ENCODE measurements at places on chromosomes 7 and 10.
A peak's percentile ranks its signal among the peaks of the same experiment; 100 is the strongest.

- no peak for DNase-seq
- H3K27me3 ChIP-seq = no peaks in the 10 kb centered on the region
- no peaks in the 10 kb centered on the region for H3K36me3 ChIP-seq
- H3K4me3 ChIP-seq = no peak overlapping the region
Measured at GRCh38 chr7:154860621-154861375, 142.1 kb downstream of the PAXIP1 start.

GRCh38 chr7:113639221-113639620 is 279.6 kb downstream of the PPP1R3A start:
- H3K36me3 ChIP-seq = no peaks in the 10 kb centered on the region
- no peak overlapping the region for H3K27ac ChIP-seq
- no peak for DNase-seq

DNA sequence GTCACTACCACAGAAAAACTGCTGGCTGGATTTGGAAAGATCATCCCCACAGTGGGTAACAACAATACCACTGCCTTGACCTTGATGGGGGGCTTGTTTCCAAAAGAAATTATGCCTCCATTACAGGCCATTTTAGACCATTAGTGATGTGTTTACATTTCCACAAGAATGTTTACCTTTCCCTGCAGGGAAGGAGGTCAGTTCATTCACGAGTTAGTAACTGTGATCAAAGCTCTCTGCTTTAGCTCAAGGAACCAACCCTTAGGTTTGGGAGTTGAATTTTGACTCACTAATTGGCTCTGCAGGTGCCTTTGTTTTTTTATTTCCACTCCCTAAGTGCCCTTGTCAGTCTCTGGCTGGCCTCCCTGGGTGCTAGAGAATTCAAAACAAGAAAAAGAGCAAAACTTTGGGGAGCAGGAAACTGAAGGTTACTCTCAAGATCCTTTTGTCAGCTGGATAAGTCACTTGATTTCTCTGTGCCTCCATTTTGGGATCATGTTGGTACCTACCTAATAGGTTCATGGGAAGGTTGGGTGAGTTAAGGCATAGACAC is 41.1 kb upstream of the NUPR2 start:
- H3K27me3 ChIP-seq = no peaks in the 10 kb centered on the region
- H3K4me1 ChIP-seq = no peaks in the 10 kb centered on the region
- H3K36me3 ChIP-seq = no peaks in the 10 kb centered on the region
- no peak overlapping the region for H3K27ac ChIP-seq
- no peak overlapping the region for H3K4me3 ChIP-seq

GRCh38 chr10:132417257-132417910 is 20.4 kb downstream of the PWWP2B start:
- no peak for DNase-seq
- H3K4me1 ChIP-seq = peaks cover 66% of the 10 kb centered on the region
- peak overlapping the region; percentile 80 for H3K27ac ChIP-seq
- no peaks in the 10 kb centered on the region for H3K27me3 ChIP-seq

GRCh38 chr10:98353170-98353569 is 61.8 kb downstream of the PYROXD2 start:
- no peaks in the 10 kb centered on the region for H3K27me3 ChIP-seq
- H3K36me3 ChIP-seq = no peaks in the 10 kb centered on the region
- H3K4me3 ChIP-seq = no peak overlapping the region
- H3K4me1 ChIP-seq = peaks cover 11% of the 10 kb centered on the region

DNA sequence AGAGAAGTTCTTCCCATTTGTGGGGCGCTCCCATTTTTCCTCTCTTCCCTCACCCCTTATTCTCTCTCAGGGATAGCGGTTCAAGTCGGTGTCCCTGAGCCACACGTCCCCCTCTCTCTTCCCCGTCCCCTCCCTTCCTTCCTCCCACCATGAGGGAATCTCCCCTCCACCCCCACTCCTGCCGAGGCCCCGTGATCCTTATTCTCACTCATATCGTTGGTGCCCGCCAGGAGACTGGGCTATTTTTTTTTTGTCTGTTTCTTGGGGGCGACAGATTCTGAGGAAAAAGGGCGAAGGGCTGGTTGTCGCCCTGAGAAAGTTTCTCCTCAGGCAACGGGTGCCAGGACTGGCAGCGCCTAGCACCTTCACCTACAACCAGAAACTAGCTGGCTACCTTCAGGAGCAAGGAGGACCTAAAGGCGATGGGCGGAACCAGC is 723 bp downstream of the ZCWPW1 start:
- DNase-seq = no peak
- no peaks in the 10 kb centered on the region for H3K27me3 ChIP-seq
- H3K36me3 ChIP-seq = peaks cover 7% of the 10 kb centered on the region
- H3K4me1 ChIP-seq = peaks cover 38% of the 10 kb centered on the region
- peak overlapping the region; percentile 99 for H3K27ac ChIP-seq

DNA sequence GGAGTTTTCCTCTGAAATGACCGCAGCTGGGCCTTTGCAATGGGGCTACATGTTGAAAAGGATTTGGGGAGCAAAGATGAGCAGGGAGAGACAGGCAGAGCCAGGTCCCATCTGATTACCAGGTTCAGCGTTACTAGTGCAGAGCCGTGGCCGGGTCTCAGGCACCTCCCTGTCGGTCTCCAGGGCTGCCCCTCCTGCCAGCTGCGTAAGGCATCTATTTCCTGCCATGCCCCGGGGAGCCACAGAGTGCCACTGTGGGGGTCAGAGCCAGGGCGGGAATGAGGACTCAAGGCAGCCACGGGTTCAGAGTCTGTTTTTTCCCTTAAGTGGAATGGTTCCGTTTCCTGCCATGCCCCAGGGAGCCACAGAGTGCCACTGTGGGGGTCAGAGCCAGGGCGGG is 382.6 kb upstream of the SHH start:
- H3K36me3 ChIP-seq = no peaks in the 10 kb centered on the region
- no peaks in the 10 kb centered on the region for H3K4me1 ChIP-seq
- H3K4me3 ChIP-seq = no peak overlapping the region
- no peak overlapping the region for H3K27ac ChIP-seq

- H3K4me3 ChIP-seq = peak overlapping the region; percentile 61
- peaks cover 37% of the 10 kb centered on the region for H3K4me1 ChIP-seq
Measured at GRCh38 chr7:151349507-151349853, 7.9 kb downstream of the NUB1 start.

DNA sequence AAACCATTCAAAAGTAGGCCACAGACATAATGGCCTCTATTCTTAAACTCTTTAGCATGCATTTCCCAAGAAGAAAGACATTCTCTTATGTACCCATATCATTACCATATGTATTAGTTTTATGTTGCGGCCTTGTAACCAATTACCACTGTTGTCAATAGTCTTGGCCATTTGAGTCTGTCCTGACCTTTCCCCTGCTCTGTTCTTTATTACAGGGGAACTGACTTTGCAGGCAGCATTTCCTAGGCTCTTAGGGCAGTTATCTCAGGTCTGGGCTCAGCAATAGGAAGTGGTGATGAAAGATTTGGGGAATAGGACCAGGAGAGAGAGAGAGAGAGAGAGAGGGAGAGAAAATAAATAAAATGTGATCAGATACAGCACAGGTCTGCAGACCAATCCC is 194.5 kb upstream of the LRGUK start:
- H3K4me1 ChIP-seq = no peaks in the 10 kb centered on the region
- no peak for DNase-seq
- no peak overlapping the region for H3K27ac ChIP-seq
- H3K36me3 ChIP-seq = no peaks in the 10 kb centered on the region

DNA sequence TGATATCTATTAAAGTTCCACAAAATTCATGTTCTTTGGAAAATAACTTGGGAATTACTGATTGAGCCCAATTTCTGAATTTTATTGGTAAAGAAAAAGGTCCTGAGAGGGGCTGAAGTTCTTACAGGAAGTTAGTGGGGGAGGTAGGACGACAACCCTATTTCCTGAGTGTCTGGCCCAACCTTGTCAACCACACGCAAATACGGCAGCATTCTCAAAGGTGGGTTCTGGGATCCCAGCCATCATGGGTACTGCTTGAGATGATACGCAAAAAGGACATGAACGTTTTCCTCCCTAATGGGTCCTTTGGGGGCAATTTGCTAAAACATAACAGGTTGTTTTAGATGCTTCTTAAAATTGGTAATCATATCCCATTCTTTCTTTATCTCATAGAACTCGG is 2.7 kb upstream of the PDCD4 start:
- peaks cover 71% of the 10 kb centered on the region for H3K4me1 ChIP-seq
- H3K4me3 ChIP-seq = no peak overlapping the region
- no peaks in the 10 kb centered on the region for H3K36me3 ChIP-seq
- peak overlapping the region; percentile 92 for H3K27ac ChIP-seq

DNA sequence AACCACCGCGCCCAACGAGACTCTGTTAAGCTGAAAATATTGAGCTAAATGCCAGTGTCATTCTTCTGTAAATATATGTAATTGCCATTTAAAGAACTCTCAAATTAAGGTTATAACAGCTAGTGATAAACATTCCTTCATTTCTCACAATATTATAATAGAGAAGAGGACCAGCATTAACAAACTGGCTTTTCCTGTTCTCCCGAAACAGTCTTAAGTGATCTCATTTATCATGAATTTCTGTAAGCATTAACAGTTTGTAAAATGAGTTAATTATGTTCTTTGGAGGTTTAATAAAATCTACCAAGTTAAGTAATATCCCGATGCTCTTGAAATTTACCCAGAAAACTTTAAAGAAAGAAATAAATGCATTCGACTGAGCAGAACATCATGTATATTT is 352.8 kb downstream of the KCNMA1 start:
- DNase-seq = no peak
- no peak overlapping the region for H3K27ac ChIP-seq
- H3K4me3 ChIP-seq = no peak overlapping the region
- peaks cover 14% of the 10 kb centered on the region for H3K4me1 ChIP-seq
- H3K27me3 ChIP-seq = peaks cover 3% of the 10 kb centered on the region

DNA sequence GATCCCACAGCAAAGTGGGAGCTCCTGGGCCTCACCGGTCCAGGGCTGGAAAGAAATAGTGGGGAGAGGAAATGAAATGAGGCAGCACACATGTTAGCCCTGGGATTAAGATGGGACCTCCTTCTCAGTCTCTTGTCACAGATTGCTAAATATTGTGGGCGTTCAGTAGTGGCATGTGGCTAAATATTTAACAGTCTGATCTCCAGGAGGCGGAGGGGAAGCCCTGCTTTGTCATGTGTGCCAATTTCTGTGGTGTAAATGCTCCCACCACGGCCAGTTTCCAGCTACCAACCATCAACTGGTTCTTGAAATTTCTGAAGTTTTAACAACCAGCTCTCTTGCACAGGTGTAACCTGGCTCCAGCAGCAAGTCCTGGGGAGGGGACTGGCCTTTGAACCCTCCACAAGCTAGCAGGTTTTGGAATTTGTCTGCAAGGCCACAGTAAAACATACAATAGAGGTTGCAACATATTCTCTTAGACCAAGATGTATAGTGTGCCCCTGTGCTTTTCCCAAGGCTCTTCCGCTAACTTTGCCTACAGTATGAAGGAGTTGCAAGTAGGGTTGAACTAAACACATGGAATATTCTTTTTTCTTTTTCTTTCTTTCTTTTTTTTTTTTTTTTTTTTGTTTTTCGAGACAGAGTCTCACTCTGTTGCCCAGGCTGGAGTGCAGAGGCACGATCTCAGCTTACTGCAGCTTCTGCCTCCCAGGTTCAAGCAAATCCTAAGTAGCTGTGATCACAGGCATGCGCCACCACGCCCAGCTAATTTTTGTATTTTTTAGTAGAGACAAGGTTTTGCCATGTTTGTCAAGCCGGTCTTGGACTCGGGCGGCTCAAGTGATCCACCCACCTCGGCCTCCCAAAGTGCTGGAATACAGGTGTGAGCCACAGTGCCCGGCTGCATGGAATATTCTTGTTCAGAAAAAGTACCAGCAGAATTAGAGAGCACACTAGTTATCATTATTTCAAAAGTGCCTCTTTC is 103.1 kb upstream of the PCBD1 start:
- peaks cover 2% of the 10 kb centered on the region for H3K27me3 ChIP-seq
- H3K36me3 ChIP-seq = no peaks in the 10 kb centered on the region
- peaks cover 22% of the 10 kb centered on the region for H3K4me1 ChIP-seq
- H3K4me3 ChIP-seq = no peak overlapping the region
- no peak for DNase-seq
- no peak overlapping the region for H3K27ac ChIP-seq

GRCh38 chr7:108860615-108861014 is 290.9 kb downstream of the DNAJB9 start:
- no peaks in the 10 kb centered on the region for H3K27me3 ChIP-seq
- no peaks in the 10 kb centered on the region for H3K4me1 ChIP-seq
- no peaks in the 10 kb centered on the region for H3K36me3 ChIP-seq
- H3K4me3 ChIP-seq = no peak overlapping the region
- H3K27ac ChIP-seq = no peak overlapping the region

GRCh38 chr7:136389933-136390332 is 412.8 kb upstream of the MTPN start:
- no peaks in the 10 kb centered on the region for H3K4me1 ChIP-seq
- H3K27me3 ChIP-seq = no peaks in the 10 kb centered on the region
- no peak overlapping the region for H3K4me3 ChIP-seq
- no peaks in the 10 kb centered on the region for H3K36me3 ChIP-seq
- DNase-seq = no peak

GRCh38 chr7:55296070-55296469 is 69.1 kb upstream of the LANCL2 start:
- no peaks in the 10 kb centered on the region for H3K4me1 ChIP-seq
- no peaks in the 10 kb centered on the region for H3K36me3 ChIP-seq
- no peak for DNase-seq
- H3K4me3 ChIP-seq = no peak overlapping the region

DNA sequence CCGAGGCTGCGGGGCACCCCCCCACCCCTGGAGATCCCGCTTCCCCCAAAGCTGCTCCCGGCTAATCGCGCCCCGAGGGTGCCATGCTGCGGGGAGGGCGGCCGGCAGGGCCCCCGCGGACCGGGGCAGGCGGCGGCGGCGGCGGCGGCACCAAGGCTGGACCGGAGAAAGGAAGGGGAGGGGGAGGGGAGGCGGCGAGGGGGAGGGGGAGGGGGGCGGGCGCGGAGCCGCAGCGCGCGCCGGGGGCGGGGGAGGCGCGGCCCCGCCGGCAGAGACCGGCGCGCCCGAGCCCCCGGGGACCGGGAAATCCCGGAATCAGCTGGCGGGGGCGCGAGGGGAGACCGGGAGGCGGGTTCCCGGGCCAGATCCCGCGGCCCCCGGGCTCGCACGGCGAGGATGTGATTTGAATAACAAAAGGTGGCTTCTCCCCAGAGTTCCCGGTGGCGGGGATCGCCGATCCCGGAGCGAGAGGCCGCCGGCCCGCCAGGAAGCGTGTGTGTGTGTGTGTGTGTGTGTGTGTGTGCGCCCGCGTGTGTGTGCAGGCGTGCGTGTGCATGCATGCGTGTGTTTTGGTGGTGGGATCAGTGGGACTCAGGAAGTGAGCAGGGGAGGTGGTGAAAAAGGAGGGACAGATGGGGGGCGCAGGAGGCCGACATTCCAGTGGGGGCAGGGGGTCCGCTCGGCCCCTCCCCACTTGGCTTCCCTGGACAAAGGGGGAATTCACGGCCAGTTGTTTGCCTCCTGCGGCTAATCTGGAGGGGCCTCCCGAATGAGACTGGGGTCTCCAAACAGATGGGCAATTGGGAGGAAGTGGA is 99.5 kb downstream of the HIP1 start:
- peaks cover 24% of the 10 kb centered on the region for H3K4me1 ChIP-seq
- no peaks in the 10 kb centered on the region for H3K27me3 ChIP-seq
- H3K4me3 ChIP-seq = peak overlapping the region; percentile 63

DNA sequence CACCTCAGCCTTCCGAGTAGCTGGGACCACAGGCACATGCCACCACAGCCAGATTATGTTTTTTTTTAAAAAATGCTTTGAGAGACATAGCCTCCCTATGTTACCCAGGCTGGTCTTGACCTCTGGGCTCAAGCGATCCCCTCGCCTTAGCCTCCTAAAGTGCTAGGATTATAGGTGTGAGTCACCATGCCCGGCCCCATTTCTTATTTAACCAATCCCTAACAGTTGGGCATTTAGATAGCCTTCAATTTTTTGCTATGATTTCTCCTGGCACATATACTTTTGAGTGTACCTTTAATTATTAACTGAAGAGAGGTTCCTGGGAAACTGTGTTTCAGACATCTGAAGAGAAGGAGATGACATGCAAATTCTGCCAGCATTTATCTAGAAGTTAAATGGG is 22.6 kb upstream of the AUTS2 start:
- no peaks in the 10 kb centered on the region for H3K27me3 ChIP-seq
- no peaks in the 10 kb centered on the region for H3K4me1 ChIP-seq
- no peak overlapping the region for H3K27ac ChIP-seq
- no peak for DNase-seq
- H3K36me3 ChIP-seq = no peaks in the 10 kb centered on the region
